ENCODE measurements at places on chromosomes 1 and 21.
A peak's percentile ranks its signal among the peaks of the same experiment; 100 is the strongest.

- no peak overlapping the region for H3K27ac ChIP-seq
- no peaks in the 10 kb centered on the region for H3K27me3 ChIP-seq
- H3K36me3 ChIP-seq, result no peaks in the 10 kb centered on the region
- no peak for DNase-seq
- H3K4me1 ChIP-seq, result no peaks in the 10 kb centered on the region
These were observed 310.9 kb downstream of the SIPA1L2 start for GRCh38 chr1:232319072-232319471.

- no peaks in the 10 kb centered on the region for H3K27me3 ChIP-seq
- no peak overlapping the region for H3K4me3 ChIP-seq
- DNase-seq, result no peak
- H3K36me3 ChIP-seq, result no peaks in the 10 kb centered on the region
- H3K4me1 ChIP-seq, result no peaks in the 10 kb centered on the region
These were observed 23.8 kb downstream of the AJAP1 start for GRCh38 chr1:4678066-4678717.

- no peak overlapping the region for H3K4me3 ChIP-seq
- no peak overlapping the region for H3K27ac ChIP-seq
- DNase-seq, result no peak
- peaks cover 8% of the 10 kb centered on the region for H3K27me3 ChIP-seq
- H3K4me1 ChIP-seq, result peaks cover 18% of the 10 kb centered on the region
These were observed 156.0 kb downstream of the GLUL start for GRCh38 chr1:182235604-182235951.

DNA sequence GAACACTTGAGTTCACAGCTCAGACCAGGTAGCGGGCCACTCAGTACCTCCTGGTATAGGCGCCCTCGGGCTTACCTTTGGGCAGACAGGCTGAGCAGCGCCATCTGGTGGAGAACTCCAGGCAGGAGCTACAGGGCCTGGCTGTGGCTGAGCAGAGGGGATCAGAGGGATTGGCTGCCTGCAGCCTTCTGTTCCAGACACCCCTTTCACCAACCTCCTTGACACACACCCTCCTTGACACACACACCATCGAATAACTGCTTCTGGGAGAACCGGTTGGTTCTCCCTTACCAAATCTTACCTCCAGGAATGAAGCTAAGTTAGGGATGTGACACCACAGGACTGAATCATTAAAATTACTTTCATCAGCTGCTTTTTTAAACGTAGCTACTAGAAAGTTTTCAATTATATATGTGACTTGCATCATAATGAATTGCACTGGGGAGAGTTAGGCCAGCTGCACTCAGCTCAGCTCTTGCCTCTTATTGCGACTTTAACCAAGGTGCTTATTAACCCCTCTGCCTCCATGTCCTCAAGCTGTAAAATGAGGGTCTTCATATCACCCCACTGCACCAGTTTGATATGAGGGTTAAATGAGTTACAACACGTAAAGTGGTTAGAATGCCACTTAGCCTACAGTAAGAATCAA, 6.6 kb downstream of the LIN28A start:
- H3K4me3 ChIP-seq, result no peak overlapping the region
- H3K4me1 ChIP-seq, result no peaks in the 10 kb centered on the region
- no peaks in the 10 kb centered on the region for H3K36me3 ChIP-seq
- H3K27me3 ChIP-seq, result peaks cover 50% of the 10 kb centered on the region

GRCh38 chr21:32909393-32909792, 116.3 kb upstream of the OLIG2 start:
- H3K27me3 ChIP-seq, result peaks cover 69% of the 10 kb centered on the region
- no peaks in the 10 kb centered on the region for H3K36me3 ChIP-seq
- H3K4me3 ChIP-seq, result no peak overlapping the region
- no peak overlapping the region for H3K27ac ChIP-seq

GRCh38 chr1:60044881-60045280, 28.7 kb downstream of the C1orf87 start:
- no peaks in the 10 kb centered on the region for H3K4me1 ChIP-seq
- H3K27ac ChIP-seq, result no peak overlapping the region
- H3K27me3 ChIP-seq, result no peaks in the 10 kb centered on the region
- H3K36me3 ChIP-seq, result no peaks in the 10 kb centered on the region
- DNase-seq, result no peak

DNA sequence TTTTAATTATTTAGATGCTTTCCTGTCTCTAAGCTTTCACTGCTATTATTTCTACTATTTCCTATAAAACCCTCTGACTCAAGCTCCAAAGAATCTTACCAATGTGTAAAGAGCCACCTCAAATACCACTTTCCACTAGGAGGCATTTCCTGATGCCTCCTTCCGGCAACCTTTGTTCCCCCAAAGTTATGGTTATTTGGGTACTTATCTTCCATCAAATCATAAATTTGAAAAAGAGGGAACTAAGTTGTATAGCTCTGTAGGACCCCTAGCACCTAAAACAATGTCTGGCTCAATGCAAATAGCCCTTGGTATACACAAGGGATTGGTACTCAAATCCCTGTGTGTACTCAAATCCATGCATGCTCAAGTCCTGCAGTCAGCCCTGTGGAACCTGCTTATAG, 79.6 kb downstream of the NME7 start:
- peaks cover 27% of the 10 kb centered on the region for H3K4me1 ChIP-seq
- H3K36me3 ChIP-seq, result peaks cover 6% of the 10 kb centered on the region
- no peak for DNase-seq
- H3K27me3 ChIP-seq, result no peaks in the 10 kb centered on the region
- peak overlapping the region; percentile 66 for H3K27ac ChIP-seq

DNA sequence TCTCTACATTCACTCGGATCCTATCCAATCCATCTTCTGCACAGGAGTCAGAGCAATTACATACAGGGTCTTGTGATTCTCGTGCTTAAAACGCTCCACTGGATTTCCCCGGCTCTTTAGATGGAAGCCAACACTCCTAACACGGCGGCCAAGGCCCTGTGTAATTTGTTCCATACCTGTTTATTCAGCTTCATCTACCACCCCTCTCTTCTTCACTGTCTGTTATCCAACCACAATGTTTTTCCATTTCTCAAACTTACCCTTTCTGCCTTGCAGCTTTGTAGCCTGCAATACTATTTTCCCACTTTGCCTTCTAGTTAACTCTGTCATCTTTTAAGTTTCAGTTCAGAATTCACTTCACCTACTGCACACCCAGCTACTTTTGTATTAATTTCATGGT, 249.6 kb upstream of the USP25 start:
- H3K27ac ChIP-seq, result no peak overlapping the region
- H3K27me3 ChIP-seq, result no peaks in the 10 kb centered on the region
- no peaks in the 10 kb centered on the region for H3K36me3 ChIP-seq
- DNase-seq, result no peak
- H3K4me1 ChIP-seq, result no peaks in the 10 kb centered on the region

GRCh38 chr1:1061682-1062345, 12.3 kb downstream of the RNF223 start:
- H3K4me3 ChIP-seq, result peak overlapping the region; percentile 55
- no peaks in the 10 kb centered on the region for H3K27me3 ChIP-seq
- H3K27ac ChIP-seq, result no peak overlapping the region
- H3K4me1 ChIP-seq, result no peaks in the 10 kb centered on the region
- DNase-seq, result no peak

GRCh38 chr1:106568201-106568974, 488.1 kb upstream of the PRMT6 start:
- H3K4me3 ChIP-seq, result no peak overlapping the region
- DNase-seq, result peak; percentile 4
- no peaks in the 10 kb centered on the region for H3K4me1 ChIP-seq

- no peak overlapping the region for H3K4me3 ChIP-seq
- H3K27ac ChIP-seq, result peak overlapping the region; percentile 9
- peaks cover 18% of the 10 kb centered on the region for H3K27me3 ChIP-seq
- DNase-seq, result peak; percentile 27
These were observed 65.7 kb downstream of the NENF start for GRCh38 chr1:212498283-212499040.

DNA sequence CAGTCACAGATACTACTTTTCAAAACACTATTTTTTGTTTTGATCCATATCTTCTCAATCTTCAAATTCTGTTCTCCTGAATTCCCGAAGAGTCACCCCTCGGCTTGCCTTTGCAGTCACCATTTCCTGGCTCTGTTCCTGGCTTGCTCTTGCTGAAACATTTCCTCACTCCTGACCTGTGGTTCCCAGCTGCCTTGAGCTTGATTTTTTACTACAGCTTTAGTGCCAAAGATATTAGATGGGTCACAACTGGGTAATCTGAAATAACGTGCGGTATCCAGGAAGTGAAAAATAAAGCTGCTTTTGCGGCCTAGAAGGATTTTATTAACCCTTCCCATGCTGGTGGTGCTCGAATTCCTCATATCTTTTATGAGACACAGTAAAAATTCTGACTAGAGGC, 318.8 kb downstream of the PCP4 start:
- H3K4me3 ChIP-seq, result no peak overlapping the region
- DNase-seq, result no peak
- no peaks in the 10 kb centered on the region for H3K36me3 ChIP-seq
- H3K27ac ChIP-seq, result no peak overlapping the region
- no peaks in the 10 kb centered on the region for H3K27me3 ChIP-seq
- H3K4me1 ChIP-seq, result no peaks in the 10 kb centered on the region

GRCh38 chr1:169928438-169929209, 34.9 kb upstream of the SCYL3 start:
- H3K27ac ChIP-seq, result no peak overlapping the region
- H3K4me1 ChIP-seq, result peaks cover 15% of the 10 kb centered on the region
- H3K36me3 ChIP-seq, result no peaks in the 10 kb centered on the region
- no peaks in the 10 kb centered on the region for H3K27me3 ChIP-seq
- H3K4me3 ChIP-seq, result no peak overlapping the region

DNA sequence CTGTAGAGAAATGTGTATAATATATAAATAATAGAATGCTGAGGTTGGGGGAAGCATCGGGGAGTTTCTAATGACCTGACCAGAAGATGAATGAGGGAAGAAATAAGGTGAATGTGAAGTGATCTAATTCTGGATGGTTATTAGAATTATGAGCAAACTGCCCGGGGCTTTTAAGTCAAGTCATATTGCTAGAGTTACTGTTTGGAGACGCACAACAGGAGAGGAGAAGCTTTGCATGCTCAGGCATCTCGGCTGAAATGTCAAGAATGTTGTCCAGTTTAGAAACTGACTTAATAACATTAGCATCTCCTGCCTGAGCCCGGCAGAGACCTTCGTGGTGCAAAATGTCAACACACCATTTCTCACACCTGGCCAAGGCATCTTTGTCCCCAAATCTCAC, 119.1 kb downstream of the RRAGC start:
- no peak overlapping the region for H3K27ac ChIP-seq
- no peak for DNase-seq
- peaks cover 22% of the 10 kb centered on the region for H3K27me3 ChIP-seq
- no peak overlapping the region for H3K4me3 ChIP-seq
- H3K36me3 ChIP-seq, result no peaks in the 10 kb centered on the region

DNA sequence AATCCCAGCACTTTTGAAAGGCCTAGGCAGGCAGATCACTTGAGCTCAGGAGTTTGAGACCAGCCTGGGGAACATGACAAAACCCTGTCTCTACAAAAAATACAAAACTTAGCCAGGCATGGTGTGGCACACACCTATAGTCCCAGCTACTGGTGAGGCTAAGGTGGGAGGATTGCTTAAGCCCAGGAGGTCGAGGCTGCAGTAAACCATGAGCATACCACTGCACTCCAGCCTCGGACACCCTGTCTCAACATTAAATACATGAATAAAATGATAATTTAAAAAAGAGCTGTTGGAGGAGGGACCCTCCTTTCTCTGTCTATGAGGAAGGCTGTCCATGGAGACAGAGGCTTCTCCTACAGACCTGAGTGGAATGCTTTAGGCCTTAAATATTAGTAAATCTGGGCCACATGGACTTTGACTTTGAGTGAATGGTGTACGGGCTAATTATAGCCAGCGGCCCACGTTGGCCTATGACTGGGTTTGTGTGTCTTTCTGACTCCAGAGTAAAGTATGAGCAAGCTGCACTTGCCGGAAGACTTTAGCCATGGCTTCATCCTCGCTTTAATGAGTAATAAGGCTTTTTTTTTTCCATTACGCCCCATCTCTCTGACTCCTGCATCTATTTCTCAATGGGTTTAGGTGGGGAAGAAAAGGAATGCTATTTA, 21.3 kb downstream of the RAB3B start:
- DNase-seq, result no peak
- H3K4me3 ChIP-seq, result no peak overlapping the region
- H3K27me3 ChIP-seq, result no peaks in the 10 kb centered on the region
- H3K36me3 ChIP-seq, result peaks cover 6% of the 10 kb centered on the region

DNA sequence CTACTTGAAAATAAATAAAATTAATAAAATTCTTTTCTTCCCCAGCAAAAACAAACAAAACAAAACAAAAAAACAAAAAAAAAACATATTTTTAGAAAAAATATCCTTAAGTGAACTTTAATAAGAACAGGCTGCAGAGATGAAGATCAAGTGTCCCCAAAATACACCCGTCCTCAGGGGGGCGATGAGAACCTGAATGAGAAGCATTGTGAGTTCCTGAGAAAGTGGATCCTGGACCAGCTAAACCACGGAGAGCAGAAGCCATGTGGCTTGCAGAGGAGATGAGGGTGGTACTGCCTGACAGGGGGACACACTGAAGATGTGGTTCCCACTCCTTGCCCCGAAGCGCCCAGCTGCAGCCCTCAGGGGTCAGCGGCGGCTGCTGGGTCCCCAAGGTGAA, 89.3 kb downstream of the ITPKB start:
- no peaks in the 10 kb centered on the region for H3K27me3 ChIP-seq
- no peak overlapping the region for H3K27ac ChIP-seq
- H3K36me3 ChIP-seq, result no peaks in the 10 kb centered on the region
- H3K4me3 ChIP-seq, result no peak overlapping the region

DNA sequence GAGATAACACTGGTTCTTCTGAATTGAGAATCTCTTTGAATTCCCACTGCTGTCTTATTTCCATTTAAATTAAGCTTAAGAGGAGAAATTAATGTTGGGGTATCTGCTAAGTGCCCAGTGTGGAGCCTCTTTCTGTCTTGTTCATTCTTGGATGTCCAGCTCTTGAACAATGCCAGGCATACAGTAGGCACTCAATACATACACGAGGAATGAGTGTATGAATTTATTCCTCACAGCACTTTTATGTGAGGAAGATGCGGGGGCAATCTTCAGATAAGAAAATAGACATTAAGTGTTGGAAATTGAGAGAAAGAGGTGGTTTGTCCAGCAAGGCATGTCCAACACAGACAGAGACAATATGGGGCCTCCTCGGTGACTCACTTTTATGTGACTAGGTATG, 11.8 kb upstream of the ATF3 start:
- peaks cover 34% of the 10 kb centered on the region for H3K27me3 ChIP-seq
- peaks cover 12% of the 10 kb centered on the region for H3K36me3 ChIP-seq
- peak overlapping the region; percentile 87 for H3K27ac ChIP-seq
- no peak for DNase-seq
- peaks cover 25% of the 10 kb centered on the region for H3K4me1 ChIP-seq

- DNase-seq, result no peak
- H3K4me1 ChIP-seq, result no peaks in the 10 kb centered on the region
- H3K36me3 ChIP-seq, result no peaks in the 10 kb centered on the region
- H3K27me3 ChIP-seq, result peaks cover 23% of the 10 kb centered on the region
- H3K27ac ChIP-seq, result no peak overlapping the region
- no peak overlapping the region for H3K4me3 ChIP-seq
These were observed 59.3 kb upstream of the NTPCR start for GRCh38 chr1:232891071-232891470.
